ENCODE measurements at places on chromosomes 2 and 18.

DNA sequence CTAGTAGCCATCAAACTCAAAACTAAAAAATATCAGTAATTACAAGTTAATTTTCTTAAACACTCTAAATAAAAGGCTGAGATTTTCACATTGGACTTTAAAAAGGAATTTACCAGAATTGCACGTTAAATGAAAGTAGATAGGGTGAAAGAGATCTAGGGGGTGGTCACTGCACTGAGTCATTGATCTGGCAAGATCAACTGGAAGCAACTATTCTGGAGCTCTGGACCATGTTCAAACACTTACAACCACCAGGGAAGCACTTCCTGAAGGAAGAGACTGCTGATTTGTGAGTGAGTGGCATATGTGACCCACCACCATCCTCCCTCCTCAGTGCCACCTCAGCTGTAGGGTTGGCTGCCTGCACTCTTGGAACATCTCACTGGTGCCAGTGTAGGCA is 111.8 kb downstream of the UGGT1 start:
- DNase-seq = no peak

GRCh38 chr2:108942888-108943287 is 46.1 kb downstream of the EDAR start:
- DNase-seq = no peak

DNA sequence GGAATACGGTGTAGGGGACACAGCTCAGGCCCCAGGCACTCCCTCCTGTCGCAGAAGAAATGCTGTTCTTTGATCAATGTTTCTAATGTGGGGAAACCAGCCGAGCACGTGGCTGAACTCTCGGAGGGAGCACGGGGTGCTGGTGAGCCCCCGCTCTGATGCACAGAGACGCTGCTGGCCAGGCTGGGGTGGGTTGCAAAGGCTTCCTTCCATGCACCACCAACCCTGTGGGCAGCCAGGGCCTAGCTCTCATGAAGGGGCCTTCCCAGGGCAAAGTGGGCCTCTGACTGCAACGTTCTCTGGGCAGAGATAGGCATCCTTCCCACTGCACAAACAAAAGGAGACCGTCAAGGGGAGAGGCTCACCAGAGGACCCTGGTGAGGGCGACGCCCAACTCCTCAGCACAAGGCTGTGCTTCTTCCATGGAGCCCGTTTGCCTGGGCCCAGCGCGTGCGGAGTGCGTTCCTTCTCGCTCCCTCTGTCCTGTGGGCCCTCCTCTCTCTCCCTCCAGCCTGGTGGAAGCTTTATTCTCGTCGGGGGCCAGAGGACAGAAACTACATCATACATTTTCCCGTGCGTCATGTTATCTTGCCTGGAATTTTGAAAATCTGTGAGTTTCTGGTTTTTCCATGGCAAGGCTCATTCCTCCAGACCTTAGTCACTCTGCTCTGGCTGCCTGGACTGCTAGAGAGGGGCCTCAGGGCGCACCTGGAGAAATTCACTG is 61.1 kb upstream of the SP3 start:
- no peak for DNase-seq

GRCh38 chr18:34609986-34610648 is 100.0 kb upstream of the DTNA start:
- DNase-seq = no peak

GRCh38 chr2:10915731-10916276 is 4.1 kb downstream of the KCNF1 start:
- no peak for DNase-seq

DNA sequence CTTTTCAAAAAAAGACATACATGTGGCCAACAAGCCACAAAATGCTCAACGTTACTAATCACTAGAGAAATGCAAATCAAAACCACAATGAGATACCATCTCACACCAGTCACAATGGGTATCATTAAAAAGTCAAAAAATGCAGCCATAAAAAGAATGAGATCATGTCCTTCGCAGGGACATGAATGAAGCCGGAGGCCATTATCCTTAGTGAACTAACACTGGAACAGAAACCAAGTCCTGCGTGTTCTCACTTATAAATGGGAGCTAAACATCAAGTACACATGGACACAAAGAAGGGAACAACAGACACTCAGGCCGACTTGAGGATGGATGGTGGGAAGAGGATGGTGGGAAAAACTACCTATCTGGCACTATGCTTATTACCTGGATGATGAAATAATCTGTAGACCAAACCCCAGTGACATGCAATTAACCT is 17.8 kb upstream of the ATL2 start:
- DNase-seq = no peak

GRCh38 chr2:156182132-156182531 is 150.4 kb downstream of the NR4A2 start:
- DNase-seq = no peak

- DNase-seq = no peak
Measured at GRCh38 chr2:164386231-164386630, 235.1 kb downstream of the GRB14 start.

DNA sequence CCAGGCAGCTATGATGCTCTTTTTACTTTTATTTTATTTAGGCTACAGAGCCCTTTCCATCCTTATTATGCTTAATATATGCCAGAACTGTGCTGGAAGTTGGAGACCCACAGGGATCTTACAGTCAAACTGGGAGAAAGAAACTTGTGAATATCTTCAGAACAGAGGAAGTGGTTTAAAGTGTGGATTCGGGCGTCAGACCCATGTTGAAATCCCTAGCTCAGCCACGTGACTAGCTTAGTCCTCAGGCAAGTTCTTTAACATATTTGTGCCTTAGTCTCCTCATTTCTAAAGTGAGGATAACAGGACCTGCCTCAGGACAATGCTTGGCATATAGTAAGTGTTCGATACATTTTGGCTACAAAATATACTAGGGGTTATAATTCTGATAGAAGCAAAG is 59.1 kb downstream of the MAP3K20 start:
- DNase-seq = no peak

DNA sequence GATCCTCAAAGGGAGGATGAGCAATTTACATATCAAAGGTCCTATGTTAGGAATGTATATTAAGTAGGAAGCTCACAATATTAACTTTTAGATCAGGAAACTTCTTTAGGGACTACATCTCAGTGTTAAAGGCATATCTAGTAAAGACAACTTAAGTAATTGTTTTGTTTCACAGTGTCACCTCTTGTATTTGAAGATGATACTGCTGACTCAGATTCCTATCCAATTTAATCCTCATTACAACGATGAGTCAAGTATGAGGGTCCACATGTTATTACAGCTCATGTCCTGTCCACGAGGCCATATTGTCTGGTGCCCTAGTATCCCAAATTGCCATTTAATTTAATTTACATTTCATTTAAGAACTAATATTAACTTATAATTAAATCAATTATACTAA is 523.9 kb downstream of the CCDC85A start:
- no peak for DNase-seq

- no peak for DNase-seq
Measured at GRCh38 chr2:226114436-226114835, 685.2 kb downstream of the IRS1 start.

DNA sequence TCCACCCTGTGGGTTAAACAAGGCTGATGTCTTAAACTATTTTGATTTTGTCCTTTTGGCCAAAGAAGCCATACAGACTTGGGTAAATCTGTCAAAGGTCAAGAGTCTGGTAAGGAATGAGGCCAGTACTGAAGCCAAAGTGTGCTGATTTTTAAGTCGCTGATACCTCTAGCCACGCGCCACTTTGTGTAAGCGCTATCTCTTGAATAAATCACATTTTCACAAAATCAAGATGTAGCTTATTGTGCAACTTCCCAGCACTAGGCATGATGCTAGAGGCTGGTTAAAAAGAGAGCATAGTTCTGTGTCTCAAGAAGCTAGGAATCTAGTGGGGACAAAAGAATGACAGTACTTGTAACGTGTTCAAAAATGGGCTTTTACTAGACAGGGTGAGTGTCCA is 510.6 kb upstream of the RAB6C start:
- no peak for DNase-seq

- DNase-seq = no peak
Measured at GRCh38 chr2:45273412-45274249, 264.4 kb upstream of the SIX2 start.

- no peak for DNase-seq
Measured at GRCh38 chr2:19000776-19001175, 357.6 kb downstream of the OSR1 start.

GRCh38 chr2:74292751-74293150 is 50.5 kb downstream of the SLC4A5 start:
- no peak for DNase-seq

- DNase-seq = no peak
Measured at GRCh38 chr2:72994991-72995380, 76.5 kb downstream of the SFXN5 start.

DNA sequence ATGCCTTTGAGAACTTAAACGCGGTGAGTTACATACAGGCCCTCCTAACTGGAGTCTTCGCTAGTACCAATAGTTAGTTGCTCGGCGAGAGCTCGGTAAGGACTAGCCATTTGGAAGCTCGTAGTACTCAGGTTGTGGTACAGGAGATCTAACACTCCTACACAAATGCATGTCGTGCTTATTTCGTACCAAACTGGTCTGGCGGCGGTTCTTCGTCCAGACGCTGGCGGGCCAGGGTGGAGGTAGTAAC is 346 bp upstream of the VRK2 start:
- no peak for DNase-seq

DNA sequence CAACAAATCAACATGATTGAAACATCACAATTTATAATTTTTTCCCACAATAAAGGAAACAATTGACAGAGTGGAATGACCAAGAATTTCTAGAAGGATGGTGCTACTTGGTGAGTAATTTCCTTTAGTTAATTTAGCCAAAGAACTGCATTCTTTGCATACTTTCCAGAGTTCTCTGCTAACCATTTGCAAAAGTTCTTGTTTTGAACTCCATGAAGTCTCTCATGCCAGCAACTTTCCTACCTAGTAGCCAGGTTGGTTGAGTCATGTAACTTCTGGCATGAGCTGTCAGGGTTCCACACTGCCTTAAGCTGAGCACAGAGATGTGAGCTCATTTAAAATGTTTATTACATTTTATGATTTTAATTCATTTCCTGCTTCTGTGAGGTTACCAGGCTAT is 539.6 kb downstream of the PID1 start:
- no peak for DNase-seq

GRCh38 chr2:170143045-170143717 is 34.8 kb upstream of the MYO3B start:
- DNase-seq = no peak

DNA sequence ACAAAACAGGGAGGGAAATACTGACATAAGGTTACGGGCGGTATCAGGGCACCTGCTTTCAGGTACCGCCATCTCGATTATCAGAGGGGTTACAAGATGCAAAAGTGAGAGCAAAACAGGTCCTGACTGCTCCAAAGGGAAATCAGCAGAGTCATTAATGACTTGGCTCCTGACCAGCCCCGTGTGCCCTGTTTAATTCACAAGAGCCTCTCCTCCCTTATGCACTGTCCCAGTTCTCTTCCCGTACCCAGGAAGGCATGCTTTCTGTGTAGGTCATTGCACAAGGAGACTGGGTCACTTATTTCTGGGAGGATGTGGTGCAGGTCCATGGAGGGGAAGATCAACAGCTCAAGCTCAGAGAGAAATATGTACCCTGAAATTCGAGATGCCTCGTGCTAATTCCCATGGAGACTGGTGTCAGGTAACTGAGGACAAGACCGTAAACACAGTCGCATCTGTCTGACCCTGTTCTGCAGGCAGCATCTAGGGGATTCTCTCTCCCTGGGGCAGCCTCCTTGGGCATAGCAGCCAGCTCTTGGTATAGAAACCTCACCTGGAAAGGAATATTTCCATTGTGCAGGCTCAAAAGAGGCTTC is 79.9 kb downstream of the HNRNPLL start:
- DNase-seq = no peak

DNA sequence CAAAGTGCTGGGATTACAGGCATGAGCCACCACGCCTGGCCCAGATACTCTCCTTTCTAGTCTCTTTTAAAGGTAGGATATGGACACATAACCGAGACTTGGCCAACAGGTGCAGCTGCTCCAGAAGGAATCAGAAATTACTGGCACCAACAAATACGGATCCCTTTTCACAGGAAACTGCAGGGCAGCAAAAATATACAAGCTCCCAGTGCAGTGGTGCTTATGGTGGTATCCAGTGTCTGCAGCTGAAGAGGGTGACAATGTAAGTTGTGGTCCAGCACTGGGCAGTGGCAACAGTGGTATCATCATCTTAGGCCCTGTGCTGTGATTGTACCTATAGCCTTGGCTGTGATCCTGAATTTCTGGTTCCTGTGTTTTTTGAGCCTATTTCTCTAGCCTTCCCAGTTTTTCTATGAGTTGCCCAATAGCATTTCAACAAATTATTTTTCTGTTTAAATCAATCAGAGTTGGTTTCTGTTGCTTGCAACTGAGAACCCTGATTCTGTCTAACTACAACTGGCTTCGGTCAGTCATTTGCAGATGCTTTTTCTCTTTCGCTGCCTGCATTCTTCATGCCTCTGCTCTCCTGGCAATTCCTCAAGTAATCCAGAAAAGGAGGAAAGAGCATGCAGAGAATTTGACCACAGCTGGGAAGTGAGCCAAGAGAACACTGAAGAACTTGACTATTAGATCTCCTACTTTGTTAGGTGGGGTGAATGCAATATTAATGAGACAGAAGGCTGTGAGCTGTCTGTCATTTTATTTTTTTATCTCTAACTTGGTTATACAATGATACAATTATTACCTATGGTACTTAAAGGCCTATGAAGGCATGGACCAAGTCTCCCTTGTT is 30.8 kb upstream of the EML4 start:
- DNase-seq = no peak

GRCh38 chr2:161246281-161246680 is 61.9 kb upstream of the PSMD14 start:
- no peak for DNase-seq

DNA sequence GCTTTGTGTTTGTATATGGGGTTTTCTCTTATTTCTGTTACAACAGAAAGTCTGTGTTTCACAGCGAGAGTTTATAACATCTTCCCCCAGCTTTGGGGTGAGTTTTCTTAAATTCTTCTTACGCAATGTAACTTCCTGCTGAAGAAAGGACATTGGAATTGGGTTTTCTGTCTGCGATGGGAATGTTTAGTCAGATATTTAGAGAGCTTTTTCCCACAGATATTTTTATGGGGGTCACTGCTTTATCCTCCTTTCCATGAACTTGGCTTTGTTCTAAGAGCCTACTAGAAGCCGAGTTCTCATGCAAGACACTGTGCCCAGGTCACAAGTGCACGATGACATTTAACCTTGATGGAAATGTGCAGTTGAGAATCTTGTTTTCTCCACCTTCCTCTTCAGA is 22.1 kb downstream of the B3GNT2 start:
- DNase-seq = no peak

DNA sequence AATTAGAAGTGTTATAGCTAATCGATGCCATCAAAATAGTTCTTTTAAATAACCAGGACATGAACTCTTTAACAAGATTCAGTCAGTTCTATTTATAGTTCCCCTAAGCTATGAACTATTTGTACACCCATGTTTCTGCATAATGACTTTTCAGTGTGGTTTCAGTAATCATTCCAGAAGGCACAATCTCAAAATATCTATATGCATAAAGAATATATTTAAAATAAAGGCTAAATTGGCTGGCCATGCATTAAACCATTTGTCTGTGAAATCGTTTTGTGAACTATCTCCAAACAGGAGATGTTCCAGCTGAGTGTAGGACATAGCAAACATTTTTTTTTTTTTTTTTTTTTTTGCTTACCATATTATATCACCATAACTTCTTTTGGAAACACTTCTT is 719.3 kb downstream of the PLCL1 start:
- DNase-seq = no peak

Data from activated CD4-positive, alpha-beta T cell treated with anti-CD3 and anti-CD28 coated beads for 4 hours (primary cell).